ENCODE measurements at places on chromosomes 7 and 10.

GRCh38 chr10:17644485-17644943 is 563 bp downstream of the STAM start:
- no peak for DNase-seq

DNA sequence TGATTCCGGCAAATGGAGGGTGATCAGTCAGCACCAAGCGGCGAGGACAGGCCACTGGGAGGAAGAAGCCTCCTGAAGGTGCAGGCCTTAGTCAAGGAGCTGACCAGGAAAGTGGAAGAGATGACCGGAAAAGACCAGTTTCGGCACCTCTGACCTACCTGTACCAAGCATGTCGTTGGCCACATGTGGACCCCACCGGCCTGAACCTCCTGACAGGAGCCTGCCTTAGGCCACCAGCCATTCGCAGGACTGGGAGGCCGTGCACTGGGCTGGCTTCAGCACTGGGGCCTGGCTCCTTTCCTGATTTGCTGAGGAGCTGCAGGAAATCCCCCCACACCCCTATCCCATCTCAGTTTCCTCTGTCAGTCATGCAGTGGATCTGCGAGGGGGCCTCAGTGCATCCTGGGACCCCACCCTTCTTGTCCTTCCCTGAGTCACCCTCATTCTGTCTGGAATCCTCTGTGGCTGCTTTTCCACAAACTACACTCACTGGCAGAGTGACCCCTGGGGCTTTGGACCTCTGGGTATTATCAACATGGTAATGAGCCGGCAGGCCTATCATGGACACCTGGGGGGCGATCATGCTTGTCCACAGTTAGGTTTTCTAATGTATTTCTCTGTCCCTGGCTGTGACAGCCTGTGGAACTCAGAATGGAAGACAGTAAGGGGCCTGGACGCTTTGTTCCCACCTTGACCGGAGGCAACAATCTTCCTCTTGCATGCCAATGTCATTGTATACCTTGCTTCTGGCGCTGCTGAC is 33.0 kb downstream of the RAMP3 start:
- DNase-seq = no peak

- no peak for DNase-seq
Observed at GRCh38 chr10:74669210-74669609, 157.2 kb upstream of the KAT6B start.

DNA sequence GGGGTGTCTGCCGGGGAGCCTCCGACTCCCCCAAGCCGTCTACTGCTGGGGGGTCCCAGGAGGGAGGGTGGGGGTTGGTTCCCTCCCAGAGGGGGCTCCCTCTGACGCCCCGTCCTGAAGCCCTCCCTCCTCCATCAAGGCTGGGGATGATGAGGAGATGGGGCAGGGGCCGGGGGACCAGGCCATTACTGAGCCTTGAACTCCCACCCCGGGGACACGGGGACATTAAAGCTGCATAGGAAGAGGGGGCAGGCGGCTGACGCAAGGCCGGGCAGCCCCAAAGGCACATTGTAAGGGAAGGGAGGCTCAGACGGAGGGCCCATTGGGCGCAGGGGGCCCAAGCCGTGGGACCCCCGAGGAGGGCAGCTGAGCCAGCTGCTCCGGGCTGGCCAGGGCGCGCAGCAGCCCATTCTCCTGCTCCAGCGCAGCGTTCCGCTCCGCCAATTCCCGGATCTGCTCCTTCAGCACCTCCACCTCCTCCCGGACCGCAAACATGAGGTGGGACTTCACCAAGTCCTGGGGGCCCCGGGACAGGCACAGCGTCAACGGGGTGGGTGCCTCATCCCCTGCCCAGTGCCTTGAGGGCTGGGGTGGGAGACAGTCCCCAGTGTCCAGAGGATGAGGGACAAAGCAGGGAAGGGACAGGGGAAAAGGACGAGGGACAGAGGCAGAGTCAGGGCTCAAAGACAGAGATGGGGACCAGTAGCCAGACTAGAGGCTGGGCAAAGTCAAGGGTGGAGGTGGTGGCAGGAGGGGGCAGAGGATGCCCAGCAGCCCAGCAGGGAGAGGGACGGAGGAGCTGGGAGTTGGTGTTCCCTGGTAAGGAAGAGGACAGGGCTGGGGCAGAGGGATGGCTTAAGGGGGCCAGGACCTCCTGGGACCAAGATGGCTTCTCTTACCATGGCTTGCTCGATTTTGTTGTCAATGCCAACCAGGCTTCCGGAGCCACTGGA is 2.9 kb upstream of the SPACDR start:
- no peak for DNase-seq

DNA sequence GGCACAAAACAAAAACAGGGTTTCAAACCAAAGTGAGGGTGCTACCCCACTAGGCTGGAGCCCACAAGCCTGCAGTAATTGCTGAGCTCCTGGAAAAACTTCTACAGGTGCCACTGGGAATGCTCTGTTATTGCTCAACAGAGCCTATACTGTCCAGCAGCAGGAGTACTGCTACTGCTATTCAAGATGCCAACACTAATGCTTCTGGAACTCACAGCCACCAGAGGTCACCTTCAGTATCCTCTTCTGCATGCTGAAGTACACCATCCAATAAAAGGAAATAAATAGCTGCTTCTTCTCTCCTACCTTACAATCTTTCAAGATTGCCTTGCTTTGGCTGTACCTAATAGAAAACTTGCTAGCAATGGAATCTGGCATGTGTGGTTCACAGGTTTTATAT is 222.0 kb downstream of the LRRN3 start:
- no peak for DNase-seq

GRCh38 chr7:157483515-157483914 is 146.7 kb downstream of the DNAJB6 start:
- no peak for DNase-seq

DNA sequence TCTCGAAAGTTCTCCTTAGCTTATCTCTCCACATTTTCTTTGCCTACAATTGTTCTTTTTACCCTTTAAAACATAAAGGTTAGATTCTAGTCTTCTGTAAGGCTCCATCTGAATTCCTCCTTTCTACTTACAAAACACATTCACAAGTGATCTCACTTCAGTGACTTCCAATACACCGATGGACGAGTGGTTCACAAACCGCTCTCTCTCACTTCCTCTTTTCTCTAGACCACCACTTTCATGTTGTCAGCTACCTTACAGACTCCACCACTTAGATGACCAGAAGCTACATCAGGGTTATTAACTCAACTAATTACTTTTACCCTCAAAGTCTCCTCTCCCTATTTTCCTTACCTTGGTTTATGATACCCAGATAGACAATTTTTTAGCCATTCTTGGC is 11.8 kb downstream of the MET start:
- DNase-seq = no peak

- no peak for DNase-seq
Observed at GRCh38 chr7:92751902-92752901, 84.2 kb downstream of the CDK6 start.

DNA sequence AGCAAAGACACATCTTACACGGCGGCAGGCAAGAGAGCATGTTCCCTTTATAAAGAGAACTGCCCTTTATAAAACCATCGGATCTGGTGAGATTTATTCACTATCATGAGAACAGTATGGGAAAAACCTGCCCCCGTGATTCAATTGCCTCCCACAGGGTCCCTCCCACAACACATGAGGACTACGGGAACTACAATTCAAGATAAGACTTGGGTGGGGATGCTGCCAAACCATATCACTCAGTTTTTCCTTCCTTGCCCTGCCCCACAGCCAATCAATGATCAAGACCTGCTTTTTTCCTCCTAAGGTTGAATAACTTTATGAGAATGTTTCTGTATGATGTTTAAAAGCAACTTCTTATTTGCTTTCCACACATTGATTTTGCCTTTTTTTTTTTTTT is 3.1 kb upstream of the PTPRE start:
- no peak for DNase-seq

DNA sequence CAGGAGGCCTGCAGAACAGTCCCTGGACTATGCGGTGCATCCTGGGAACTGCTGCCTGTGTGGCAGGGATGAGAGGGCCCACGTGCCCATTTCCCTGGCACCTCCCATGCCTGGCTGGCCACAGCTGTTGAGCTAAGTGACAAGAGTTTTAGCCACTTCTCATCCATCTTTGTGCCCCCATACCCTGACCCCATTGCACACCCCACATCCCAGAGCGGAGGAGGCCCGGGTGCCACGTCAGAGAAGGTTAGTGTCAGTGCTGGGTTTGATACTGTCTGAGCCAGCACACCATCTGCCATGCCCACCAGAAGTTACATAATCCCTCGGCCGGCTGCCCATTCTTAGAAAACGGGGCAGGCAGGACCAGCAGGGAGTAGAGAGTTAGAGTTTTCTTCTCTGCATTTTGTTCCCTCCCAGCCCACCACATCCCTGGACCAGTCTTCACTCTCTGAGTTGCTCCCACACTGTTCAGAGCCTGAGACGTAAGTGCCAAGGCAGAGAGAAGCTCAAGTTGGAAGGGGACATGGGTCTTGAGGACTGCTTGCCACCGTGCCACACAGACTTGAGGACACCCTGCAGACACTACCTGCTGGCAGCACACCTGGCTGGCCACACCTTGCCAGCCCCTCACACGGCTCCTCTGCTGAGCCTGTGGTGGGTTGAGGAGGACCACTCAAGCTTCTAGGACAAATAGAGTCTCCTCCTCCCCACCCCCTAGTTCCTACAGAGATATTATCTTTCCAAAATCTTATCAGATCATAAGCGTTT is 13.1 kb downstream of the UNC5B start:
- DNase-seq = no peak

GRCh38 chr7:37698276-37698675 is 14.7 kb downstream of the GPR141 start:
- no peak for DNase-seq

DNA sequence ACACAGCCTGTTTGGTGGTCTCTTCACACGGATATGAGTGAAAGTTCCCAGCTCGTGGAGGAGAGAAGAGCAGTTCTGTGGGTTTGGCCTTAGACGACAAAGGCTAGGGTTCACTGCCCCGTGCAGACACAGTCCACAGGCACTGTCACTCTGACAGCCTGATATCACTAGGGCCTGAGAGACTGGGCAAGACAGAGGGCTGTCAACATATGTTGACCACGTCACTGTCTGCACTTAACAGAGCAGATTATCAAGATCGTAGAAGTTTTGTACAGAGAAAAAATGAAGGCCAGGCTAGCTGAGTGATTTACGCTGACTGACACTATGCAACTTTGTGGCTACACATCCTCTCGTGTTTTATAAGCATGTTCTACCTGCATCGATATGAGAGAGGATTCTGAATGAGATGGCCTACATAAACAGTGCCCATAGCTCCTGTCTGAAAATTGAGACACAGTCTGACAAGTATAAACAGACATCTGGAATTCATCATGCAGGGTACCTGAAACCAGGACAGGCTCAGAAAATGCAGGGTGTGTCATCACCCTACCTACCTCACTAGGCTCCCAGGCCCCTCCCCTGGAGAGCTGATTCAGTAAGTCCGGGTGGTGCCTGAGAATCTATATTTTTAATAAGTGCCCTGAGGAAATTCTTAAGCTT is 120.0 kb downstream of the SGMS1 start:
- no peak for DNase-seq

DNA sequence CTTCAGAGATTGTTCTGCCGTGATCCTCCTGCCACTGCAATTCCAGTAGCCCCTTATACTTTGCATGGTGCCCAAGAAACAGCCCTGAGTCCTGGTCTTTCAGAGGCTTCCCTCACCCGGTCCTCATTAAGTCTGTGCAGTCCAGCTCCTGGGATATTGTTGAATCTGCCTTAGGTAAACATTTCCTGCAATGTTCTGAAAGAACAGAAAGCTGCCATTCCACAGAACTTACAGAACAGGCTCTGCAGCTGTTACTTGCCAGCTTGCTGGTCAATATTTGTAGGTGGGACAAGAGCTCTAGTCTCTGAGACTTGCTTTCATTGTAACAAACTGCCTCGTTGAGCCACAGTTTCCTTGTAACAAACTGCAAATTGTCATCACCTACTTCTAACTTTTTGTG is 115.0 kb upstream of the KIF5B start:
- no peak for DNase-seq

- DNase-seq = no peak
Observed at GRCh38 chr10:86661161-86662025, 6.9 kb upstream of the LDB3 start.

DNA sequence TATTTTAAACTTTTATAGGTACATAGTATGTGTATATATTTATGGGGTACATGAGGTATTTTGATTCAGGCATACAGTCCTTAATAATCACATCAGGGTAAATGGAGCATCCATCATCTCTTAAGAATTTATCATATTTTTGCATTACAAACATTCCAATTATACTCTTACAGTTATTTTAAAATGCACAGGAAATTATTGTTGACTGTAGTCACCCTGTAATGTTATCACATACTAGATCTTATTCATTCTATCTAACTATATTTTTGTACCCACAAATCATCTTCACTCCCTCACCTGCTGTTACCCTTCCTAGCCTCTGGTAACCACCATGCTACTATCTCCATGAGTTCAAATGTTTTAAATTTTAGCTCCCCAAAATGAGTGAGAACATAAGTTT is 56.3 kb upstream of the FAM3C start:
- no peak for DNase-seq
